ENCODE measurements at places on chromosomes 7 and 10.

DNA sequence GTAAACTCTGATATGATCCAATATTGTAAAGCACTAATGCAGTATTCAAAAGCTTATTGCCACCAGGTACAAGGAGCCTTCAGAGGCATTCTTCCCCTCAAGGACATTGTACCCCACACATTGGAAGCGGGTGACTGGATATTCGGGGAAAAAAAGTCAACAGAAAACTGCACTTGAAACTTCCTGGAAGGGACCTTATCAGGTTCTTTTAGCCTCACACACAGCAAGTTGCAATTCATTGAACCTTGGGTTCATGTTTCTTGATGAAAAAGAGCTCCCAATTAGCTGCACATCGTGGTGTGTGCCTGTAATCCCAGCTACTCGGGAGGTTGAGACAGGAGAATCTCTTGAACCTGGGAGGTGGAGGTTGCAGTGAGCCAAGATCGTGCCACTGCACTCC lies 16.4 kb upstream of the MICU1 start:
- no peak for DNase-seq

- DNase-seq, result no peak
Observed at GRCh38 chr10:114110174-114110972, 63.6 kb downstream of the CCDC186 start.

- peak; percentile 52 for DNase-seq
Observed at GRCh38 chr10:2985729-2986232, 81.6 kb upstream of the PFKP start.

DNA sequence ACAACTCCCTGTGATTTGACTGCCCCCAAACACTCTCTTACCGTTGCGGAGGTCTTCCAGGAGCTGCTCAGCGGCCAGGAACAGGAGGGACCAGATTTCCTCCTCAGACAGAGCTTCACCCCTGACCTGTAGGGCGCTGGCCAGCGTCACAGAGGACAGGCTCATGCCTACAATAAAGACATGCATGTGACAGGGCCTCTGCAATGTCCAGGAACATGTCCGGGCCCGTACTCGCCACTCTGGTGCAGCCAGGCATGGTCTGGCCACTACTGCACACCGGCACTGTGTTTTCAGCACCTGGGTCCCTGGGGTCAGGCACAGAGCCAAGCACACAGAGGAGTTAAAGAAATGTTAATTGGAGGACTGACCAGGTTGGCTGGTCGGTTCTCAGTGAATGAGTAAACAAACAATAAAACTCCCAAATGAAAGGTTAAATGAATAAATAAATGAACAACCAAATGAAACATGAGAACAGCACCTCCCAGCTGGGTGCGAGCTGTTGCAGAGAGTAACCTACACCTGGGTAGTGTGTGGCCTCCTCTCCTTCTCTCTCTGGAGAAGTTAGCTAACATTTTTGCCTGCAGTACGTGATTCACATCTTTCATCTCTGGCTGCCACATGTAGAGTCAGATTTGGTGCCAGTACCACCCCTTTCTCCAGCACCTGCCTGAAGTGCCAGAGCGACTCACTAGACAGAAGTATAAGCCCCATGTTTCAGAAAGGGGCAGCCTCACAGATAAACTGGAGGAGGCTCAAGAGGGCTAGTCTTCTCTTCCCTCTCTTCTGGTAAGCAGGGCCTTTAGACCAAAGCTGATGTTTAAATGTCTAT lies 22.8 kb downstream of the FRMPD2 start:
- no peak for DNase-seq

DNA sequence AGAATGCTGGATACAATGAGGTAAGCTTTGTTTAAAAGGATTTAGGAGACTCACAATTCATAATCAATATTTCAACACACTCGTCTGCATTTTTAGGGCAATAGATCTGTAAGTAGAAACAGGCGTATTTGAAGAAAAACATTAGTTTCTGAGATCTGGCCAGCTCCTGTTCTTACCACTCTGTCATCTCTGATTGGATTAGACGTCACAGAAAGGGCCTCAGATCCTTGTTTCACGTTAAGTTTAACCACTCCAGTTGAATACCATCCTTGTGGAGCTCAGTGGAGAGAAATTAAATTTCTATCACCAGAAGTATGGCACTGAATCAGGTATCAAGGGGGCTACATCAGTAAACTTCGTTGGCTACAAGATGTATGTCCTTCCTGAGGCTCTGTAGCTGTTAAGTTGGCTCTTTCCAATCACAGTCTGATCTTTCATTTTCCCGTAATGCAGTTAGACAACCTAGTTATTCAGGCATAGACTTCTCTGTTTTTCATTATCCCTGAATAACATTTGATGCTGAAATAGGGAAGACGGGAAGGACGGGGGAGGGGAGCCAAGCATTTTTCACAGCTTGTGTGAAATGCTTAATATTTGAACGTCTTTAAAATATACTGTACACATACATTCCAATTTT lies 659.2 kb upstream of the GALNT17 start:
- no peak for DNase-seq

DNA sequence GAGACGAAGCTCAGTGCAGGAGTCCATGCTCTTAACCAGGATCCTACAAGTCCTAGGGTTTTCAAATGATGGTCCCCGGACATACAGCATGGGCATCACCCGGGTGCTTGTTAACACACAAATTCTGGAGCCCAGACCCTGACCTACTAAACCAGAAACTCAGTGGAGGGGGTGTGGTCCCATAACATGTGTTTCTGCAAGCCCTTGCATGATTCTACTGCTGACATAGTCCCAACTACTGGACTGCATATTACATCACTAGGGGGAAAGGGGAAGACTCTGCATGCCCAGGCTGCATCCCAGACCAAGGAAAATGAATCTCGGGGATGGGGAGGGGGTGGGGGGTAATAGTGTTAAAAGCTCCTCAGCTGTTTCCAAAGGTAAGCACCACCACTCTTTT lies 40.3 kb downstream of the GRB10 start:
- no peak for DNase-seq

DNA sequence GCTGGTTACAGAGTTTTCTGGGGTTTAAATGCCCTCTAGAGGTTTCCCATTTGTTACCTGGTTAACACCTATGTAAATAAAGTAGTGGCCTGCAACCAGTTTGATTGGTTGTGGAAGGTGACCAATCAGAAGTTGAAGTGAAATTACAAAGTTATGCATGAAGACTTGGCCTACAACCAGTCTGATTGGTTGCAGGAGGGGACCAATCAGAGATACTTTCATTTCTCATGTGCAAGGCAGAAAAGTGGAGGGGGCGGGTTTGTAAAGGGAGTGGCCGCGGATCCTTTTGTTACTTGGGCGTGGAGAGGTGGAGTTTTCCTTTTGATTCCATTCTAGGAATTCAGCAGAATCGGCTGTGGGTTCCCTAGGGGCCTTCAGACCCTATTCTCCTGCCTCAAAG lies 80.8 kb downstream of the SEC23IP start:
- no peak for DNase-seq

- DNase-seq, result no peak
Observed at GRCh38 chr7:36103837-36104561, 49.1 kb upstream of the EEPD1 start.

- no peak for DNase-seq
Observed at GRCh38 chr10:10803278-10803677, 214.4 kb upstream of the CELF2 start.

- no peak for DNase-seq
Observed at GRCh38 chr7:49986191-49986590, 106.9 kb downstream of the ZPBP start.

DNA sequence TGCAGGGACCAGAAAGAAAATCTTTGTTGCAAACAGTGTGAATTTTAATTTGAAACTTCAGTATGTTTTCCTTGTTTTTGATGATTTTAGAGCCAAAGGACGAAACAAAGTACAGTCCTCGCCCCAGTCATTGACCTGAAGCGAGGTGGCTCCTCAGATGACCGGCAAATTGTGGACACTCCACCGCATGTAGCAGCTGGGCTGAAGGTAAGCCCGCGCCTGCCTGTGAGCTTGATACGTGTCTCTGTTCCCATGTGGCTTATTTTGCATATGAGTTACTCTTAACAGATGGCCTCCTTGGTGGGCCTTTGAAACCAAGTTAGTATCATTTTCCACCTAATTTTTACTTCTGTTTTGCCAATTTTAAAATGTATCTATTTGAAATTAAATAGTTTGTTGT lies 12.3 kb downstream of the RBM17 start:
- DNase-seq, result no peak

DNA sequence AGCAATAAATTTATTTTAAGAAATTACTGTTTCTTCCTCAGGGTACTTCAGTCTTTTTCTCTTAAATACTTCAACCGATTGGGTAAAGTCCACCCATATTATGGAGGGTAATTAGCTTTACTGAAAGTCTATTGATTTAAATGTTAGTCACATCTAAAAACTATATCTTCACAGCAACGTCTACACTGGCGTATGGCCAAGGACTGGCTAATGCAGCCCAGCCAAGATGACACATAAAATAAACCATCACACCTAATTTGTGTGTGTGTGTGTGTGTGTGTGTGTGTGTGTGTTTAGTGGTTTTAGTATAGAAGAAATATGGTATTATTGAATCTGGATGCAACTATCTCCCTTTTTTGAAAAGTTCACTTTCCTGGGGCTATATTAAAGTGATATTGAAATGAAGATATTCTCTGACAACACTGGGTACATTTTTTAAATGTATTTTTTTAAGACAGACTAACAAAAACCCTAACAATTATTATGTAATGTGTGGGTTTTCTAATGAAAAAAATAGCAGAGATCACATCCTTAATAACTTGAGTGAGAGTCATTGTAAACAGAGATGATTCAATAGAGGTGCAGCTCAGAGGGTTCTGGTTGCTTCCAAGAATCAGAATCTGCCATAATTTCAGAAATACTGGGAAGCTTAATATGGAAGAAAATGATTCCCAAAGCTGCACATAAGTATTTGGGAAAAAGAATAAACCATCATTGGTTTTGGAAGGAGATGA lies 584.2 kb upstream of the MBL2 start:
- no peak for DNase-seq

DNA sequence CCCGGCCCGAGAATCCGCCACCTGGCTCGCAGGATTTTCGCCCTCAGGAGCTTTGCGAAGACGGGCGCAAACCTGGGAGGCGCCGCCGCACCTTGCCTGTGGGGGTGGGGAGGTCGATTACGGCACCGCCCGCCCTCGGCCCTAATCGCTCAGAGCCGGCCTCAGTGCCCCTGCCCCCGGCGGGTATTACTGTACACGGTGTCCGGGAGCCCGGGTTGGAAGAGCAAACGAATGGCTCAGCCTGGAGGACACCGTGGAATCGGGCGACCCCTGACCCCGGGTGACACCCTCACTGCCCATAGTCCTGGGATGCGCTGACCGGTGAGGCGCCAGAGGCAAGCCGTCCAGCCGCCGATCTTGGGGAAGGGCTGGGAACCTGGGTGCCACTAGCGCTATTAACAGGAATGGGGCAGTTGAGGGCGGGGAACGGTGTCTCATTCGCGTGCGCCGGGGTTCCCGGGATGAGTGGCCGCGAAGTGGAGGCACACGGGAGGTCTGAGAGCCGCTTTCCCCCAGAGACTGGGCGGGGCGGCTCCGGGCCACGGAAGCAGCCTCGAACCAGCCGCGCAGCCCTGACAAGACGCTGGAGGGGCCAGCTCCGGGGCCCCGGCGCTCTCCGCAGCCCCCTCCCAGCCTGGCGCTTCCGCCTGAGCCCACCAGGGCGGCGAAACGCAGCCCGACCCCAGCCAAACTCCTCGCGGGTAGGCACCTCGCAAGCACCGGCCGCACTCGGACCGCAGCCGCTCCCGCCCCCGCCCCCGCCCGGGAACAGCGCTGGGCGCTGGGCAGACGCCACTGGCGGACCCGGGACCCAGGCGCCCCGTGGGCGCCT lies 167.5 kb downstream of the NRF1 start:
- DNase-seq, result no peak

DNA sequence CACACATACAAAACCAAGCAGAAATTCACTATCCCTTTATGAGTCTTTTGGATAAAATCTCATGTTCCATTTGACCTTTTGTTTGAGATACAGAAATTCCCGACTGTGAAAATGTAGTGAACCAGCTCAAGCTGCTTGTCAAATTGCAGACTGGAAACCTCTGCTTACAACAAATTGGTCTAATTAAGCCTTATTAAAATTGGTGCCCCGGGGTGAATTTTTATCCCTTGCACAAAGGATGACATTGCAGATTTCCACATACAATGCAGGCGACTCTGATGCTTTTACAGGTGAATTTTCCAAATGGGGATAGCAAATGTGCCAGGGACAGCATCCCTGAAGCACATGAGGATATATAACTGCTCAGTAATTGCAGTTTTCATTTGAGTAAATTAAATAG lies 257.3 kb downstream of the BMPER start:
- no peak for DNase-seq

- no peak for DNase-seq
Observed at GRCh38 chr7:44540592-44541027, 520 bp downstream of the NPC1L1 start.

GRCh38 chr10:44326474-44327030 lies 58.3 kb downstream of the CXCL12 start:
- DNase-seq, result no peak

DNA sequence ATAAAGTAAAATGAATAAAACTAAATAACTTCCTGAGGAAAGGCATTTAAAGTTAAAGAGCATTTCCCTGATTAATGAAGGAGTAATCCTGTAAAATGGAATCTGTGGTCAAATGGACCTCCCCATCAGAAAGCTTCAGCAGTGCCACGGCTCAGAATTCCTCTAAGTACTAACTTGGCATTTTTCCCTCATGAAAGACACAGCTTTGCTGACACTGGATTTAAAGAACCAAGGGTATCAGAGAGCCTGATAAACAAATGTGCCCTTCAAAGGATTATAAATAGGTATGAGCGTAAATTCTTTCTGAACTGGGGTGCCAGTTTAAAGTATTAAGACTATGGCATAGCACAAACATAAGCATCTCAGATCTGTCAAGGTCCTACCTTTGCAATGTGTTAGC lies 24.2 kb upstream of the RNF148 start:
- DNase-seq, result no peak

- DNase-seq, result no peak
Observed at GRCh38 chr7:46600340-46600739, 679.3 kb upstream of the IGFBP3 start.

DNA sequence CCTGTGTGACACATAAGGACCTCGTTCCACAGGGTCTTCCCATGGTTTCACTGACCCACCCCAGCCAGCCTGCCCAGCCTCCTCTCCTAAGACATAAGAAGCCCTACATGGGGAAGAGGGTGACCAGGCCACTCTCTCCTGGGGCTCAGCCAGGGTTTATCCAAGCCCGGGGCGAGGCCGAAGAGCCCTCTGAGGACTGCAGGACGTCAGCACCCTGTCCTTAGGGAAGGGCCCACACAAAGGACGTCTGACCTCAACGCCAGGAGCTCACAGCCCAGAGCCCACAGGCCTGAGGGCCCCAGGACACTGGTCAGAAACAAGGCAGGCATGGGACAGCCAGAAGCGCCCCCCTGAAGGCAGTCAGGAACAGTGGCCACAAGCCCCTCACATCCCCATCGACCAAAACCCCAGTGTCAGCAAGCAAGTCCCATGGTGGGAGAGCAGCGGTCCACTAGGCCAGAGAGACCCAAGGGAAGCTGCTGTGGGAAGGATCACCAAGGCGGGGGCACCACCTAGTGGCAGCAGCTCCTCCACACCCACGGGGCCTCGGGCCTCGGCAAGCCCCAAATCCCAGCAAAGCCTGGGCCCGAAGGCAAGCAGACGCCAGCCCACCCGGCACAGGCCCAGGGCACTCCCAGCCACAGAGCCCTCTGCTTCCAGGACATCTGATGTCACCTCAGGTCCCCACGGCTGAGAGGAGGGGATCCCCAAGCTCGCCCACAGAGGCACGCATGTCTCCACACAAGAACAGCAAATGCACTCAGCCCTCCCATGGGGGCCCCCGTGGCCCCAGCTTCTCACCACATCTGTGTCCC lies 23.4 kb downstream of the MAD1L1 start:
- peak; percentile 31 for DNase-seq
